CD4-positive, alpha-beta T cell (primary cell): ENCODE measurements at places on chromosomes 4 and X. TPM values are rescaled to one million over a fixed set of nuclear protein-coding genes. Genes with fewer than 3 reads are reported as not detected.

Gene NXF2
- not detected for total RNA-seq

Gene SPOCK3
- total RNA-seq = not detected

DNA sequence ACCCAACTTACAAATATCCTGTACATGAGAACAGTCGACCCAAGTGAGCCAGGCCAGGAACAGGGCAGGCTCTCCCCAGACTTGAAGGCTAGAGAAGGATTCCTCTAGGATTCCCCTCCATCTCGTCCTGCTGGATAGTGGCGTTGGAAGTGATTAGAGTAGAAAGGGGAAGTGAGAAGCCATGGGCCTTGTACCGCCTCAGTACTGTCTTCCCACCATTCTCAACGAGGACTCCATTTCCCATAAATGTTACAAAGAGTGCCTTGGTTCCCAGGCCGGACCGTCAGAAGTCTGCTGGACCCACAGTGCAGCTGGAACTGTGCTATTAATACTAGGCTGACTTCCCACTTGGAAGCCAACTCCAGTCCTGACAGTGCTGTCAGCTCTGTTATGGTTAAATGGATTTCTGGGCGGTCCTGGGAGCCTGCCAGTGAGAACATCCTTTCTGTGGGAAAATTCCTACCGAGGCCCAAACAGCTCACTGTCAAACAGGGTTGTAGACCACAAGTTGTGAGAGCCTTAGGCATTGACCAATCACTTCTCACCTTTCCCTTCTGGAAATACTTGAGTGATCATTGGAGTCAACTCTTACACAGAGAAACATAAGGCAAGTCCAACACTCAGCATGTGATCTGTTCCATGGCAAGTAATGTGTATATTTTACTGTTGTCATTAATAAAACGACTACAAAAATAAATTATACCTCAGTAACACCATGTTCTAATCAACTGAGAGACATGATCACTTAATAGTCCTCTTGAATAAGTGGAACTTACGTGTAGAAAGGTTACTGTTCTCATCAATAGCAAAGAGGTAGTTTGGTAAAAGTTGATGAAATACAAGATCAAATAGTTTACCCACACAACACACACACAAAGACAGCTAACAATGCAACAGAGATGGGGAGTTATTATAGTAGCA is 58.4 kb downstream of the AMELX start:
- H3K36me3 ChIP-seq = no peaks in the 10 kb centered on the region
- H3K27me3 ChIP-seq = no peaks in the 10 kb centered on the region
- H3K27ac ChIP-seq = no peak overlapping the region
- H3K4me3 ChIP-seq = no peak overlapping the region
- no peak for DNase-seq
- no peaks in the 10 kb centered on the region for H3K4me1 ChIP-seq

Gene GASK1B
- total RNA-seq = 0.28 TPM

Gene TKTL1
- 2.3 TPM for total RNA-seq

DNA sequence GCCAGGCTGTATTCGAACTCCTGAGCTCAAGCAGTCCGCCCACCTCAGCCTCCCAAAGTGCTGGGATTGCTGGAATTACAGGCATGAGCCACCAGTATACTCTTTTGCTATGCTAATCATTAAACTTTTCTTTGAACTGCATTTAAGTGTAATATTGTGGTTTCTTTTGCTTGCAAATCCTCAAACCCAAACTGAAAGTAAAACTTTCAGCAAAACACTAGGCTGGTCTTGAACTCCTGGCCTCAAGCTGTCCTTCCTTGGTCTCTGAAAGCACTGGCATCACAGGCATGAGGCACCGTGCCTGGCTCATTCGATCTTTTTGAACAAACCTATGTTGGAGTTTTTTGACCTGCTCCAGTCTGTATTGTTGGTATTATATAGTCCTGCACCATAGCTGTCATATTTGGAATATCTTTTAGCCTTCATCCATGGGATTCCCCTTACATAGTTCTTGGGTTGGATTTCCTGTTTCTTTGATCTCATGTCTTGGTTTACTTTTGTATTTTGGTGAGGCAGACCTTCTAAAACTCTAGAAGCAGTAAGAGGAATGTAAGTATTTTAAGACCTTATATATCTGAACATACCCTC is 34.1 kb downstream of the MOB1B start:
- no peak for DNase-seq
- H3K27ac ChIP-seq = no peak overlapping the region
- no peak overlapping the region for H3K4me3 ChIP-seq

Gene CFP
- total RNA-seq = 18.6 TPM

Gene RAB40A
- total RNA-seq = 0.16 TPM

DNA sequence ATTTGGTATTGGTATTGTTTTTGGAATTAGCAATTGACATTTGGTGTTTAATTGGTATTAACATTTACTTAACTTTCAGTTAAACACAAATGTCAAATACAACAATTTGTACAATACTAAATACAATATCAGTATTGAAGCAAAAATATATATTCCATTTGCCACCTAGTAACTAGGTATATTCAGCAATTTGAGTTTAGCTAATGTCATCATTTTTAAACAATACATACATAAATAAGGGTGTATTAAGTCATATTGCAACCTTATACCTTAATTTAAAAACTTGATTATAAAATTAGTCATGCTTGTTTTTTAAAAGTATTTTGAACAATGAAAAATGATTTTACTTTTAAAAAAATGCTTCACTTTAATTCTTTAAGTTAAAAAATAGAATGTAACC is 53.3 kb downstream of the FBXO8 start:
- no peak overlapping the region for H3K27ac ChIP-seq
- H3K27me3 ChIP-seq = peaks cover 3% of the 10 kb centered on the region
- H3K36me3 ChIP-seq = no peaks in the 10 kb centered on the region
- no peak for DNase-seq
- H3K4me1 ChIP-seq = no peaks in the 10 kb centered on the region
- no peak overlapping the region for H3K4me3 ChIP-seq

Gene TRIML2
- not detected for total RNA-seq

Gene COL4A5
- total RNA-seq = not detected

GRCh38 chr4:48602763-48603162 is 112.7 kb downstream of the ZAR1 start:
- DNase-seq = no peak
- H3K27me3 ChIP-seq = no peaks in the 10 kb centered on the region
- peaks cover 35% of the 10 kb centered on the region for H3K36me3 ChIP-seq
